ENCODE measurements at places on chromosomes 2 and 18. TPM values are rescaled to one million over a fixed set of nuclear protein-coding genes. Genes with fewer than 3 reads are reported as not detected.

Gene ATG9A
- total RNA-seq: 45.4 TPM

Gene SIGLEC15
- not detected for total RNA-seq

Gene PARD3B
- total RNA-seq: 0.88 TPM

Gene LRRTM1
- not detected for total RNA-seq

Gene MYL1
- total RNA-seq: not detected

Gene KHK
- 9.5 TPM for total RNA-seq

Gene GRHL1
- total RNA-seq: 0.85 TPM

Gene BMP10
- not detected for total RNA-seq

Gene MAP3K19
- not detected for total RNA-seq

Gene WNT6
- total RNA-seq: 0.31 TPM

Gene UGT1A10
- 0.49 TPM for total RNA-seq

Gene PROC
- 4.6 TPM for total RNA-seq

Gene TUBA3D
- 0.59 TPM for total RNA-seq

Gene SEPTIN2
- total RNA-seq: 280 TPM

Gene NETO1
- total RNA-seq: not detected

Gene FNDC4
- 4.0 TPM for total RNA-seq

Gene SLC9A4
- not detected for total RNA-seq

Gene LYPD1
- 14.4 TPM for total RNA-seq

Gene CNRIP1
- 2.2 TPM for total RNA-seq

Gene GALNT14
- 41.6 TPM for total RNA-seq

Gene IL18R1
- total RNA-seq: 0.72 TPM

Gene TMEM247
- not detected for total RNA-seq

Gene DRC1
- total RNA-seq: 0.45 TPM

Gene PUM2
- total RNA-seq: 31.7 TPM

Gene TAF1B
- 26.2 TPM for total RNA-seq

Gene KIF1A
- 0.83 TPM for total RNA-seq

Gene LIMS3
- not detected for total RNA-seq

Gene REG3G
- total RNA-seq: not detected

Gene EMILIN1
- total RNA-seq: 0.56 TPM

Gene G6PC2
- total RNA-seq: not detected

Gene SLC9A2
- 3.7 TPM for total RNA-seq

Gene TCF23
- not detected for total RNA-seq

Gene HEATR5B
- total RNA-seq: 4.8 TPM

Gene ERBB4
- not detected for total RNA-seq

Gene INPP5D
- total RNA-seq: 0.61 TPM

Gene DSG1
- not detected for total RNA-seq

Gene LRATD1
- 0.02 TPM for total RNA-seq

Gene KCNF1
- 44.6 TPM for total RNA-seq

Gene TBC1D8
- total RNA-seq: 49.9 TPM
